CD4-positive, alpha-beta T cell treated with Interleukin-6 at 100 ng/mL for 8 hours (primary cell): ENCODE measurements at places on chromosomes 3 and 15.

- no peak for DNase-seq
Measured at GRCh38 chr3:171428321-171428787, 31.9 kb downstream of the TNIK start.

DNA sequence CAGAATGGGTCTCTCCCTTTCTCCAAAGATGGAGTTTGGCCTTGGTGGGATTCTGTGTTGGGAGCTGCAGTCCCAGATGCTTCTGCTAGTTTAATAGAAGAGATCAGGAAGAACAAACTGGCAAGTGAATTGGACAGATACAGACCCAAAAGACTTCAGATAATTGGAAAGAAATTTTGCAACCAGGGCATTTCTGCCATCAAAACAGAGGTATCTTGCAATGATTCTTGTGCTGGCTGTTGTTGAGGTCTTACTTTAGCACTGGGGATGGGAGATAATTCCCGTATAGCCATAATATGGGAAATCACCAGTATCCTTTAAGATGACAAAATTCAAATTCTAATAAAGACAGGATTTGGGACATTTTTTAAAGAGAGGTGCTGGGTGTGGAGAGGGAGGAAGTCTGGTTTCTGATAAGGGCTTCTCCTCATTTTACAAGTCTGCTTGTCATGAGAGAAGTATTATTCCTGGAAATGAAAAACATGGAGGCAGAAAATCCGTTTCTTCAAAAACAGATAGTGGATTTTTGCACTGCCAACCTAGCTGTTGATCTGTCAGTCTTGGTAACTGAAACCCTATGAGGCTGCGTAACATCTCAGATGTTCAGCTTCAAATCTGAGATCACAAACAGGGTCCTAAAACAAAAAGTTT is 40.1 kb downstream of the FNDC3B start:
- DNase-seq: no peak

- DNase-seq: peak; percentile 6
Measured at GRCh38 chr15:43483297-43484128, 9.4 kb downstream of the TP53BP1 start.

DNA sequence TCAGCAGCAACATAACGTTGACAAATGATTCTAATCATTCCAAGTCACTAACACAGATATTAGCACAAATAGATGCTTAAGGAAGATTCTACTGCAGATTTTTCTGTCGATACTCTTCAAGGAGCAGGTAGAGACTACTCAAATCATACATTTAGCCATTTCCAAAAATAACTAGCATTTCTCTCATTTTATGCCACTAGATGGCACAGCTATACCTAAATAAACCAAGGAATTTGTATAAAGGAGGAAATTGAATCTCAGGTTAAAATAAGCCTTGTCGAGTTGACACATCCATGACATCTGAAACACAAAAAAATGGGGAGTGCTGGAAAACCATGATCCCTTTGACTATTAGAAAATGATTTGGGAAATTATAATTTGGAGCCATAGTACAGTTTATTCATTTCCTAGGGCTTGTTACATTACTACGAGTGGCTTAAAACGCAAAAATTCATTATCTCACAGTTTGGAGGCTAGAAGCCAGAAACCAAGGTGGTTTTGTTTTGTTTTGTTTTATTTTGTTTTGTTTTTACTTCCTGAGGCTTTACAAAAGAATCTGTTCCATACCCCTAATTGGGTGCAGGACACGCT is 59.5 kb upstream of the STRIT1 start:
- DNase-seq: no peak

DNA sequence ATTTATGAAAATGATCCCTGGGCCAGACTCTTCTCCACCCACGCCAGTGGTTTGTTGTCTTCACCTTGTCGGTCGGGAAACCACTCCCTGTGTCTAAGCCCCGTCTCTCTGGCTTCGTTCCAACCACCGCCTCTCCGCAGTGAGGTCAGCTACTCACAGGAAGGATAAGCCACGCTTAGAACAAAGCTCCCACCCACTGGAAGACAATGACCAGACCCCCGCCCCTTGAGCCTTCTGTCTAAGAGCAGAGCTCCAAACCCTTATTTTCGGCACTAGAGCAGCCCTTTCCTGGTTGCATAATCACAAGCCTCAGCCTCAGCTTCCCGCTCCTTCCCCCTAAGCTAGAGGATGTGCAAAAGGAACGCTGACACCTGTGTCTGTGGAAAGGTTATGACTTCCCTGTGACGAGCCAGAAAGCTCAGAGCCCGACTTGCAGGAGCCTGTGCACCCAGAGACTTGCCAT is 114.9 kb upstream of the MEF2A start:
- DNase-seq: peak; percentile 68

GRCh38 chr3:31343075-31343474 is 189.7 kb upstream of the STT3B start:
- no peak for DNase-seq

GRCh38 chr3:158403013-158403412 is 168.0 kb upstream of the MLF1 start:
- DNase-seq: no peak

GRCh38 chr3:67362686-67363085 is 291.7 kb downstream of the SUCLG2 start:
- DNase-seq: no peak

DNA sequence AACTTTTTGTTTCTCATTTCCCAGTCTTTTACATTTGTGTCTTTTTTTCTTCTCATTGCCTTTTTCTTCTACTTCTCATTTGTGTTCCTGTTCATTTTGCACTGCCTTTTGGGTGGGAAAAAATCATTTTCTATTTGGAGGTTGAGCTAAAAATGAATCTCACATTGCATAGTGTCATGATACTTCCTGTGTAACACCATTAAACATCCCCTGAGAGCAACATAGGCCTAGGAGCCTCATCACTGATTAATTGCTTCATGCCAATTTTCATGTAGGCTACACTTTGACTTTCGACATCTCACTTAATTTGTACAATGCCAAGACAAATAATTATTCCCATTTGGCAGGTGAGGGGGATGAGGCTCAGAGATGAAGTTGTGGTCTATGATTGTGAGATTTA is 279.2 kb downstream of the EDEM1 start:
- DNase-seq: no peak
